M059J (cell line): ENCODE measurements at places on chromosomes 16 and 17. TPM values are rescaled to one million over a fixed set of nuclear protein-coding genes. Genes with fewer than 3 reads are reported as not detected.

Gene AANAT
- total RNA-seq, result not detected in 2 replicates

Gene NEUROD2
- not detected in 2 replicates for total RNA-seq

Gene SMIM36
- not detected in 2 replicates for total RNA-seq

Gene TBC1D26
- total RNA-seq, result not detected in 2 replicates

DNA sequence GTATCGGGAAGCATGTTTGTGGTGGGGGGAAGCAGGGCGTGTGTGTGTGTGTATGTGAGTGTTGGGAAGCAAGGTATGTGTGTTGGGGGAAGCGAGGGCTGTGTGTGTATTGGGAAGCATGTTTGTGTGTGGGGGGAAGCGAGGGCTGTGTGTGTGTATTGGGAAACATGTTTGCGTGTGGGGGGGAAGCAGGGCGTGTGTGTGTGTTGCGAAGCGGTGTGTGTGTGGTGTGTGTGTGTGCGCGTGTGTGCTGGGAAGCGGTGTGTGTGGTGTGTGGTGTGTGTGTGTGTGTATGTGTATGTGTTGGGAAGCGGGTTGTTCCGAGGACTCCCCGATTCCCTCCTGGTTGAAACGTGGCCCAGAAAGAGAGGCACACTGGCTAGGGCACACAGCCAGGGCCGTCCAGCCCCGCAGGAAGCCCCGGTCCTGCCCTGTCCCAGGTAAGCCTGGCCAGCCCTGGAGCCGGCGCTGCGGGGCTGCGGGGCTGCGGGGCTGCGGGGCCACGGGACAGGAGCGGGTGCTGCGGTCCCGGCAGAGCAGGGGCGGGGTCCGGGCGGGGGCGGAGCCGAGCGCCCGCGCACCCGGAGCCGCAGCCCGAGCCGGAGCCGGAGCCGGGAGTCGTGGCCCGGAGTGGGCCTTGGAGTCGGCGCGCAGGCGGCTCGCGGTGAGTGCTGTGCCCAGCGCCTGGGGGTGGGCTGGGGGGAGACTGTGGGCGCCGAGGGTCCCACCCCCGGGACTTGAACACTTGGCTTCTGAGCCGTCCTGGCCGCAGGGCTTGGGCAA lies at the start of gene NOD2:
NOD2 (plus strand) TSS at position 608 of the 783 bp plus-strand sequence. CDS start 5,890 bp downstream, outside the sequence.
- peak; percentile 15 for DNase-seq

- DNase-seq, result peak; percentile 98
Measured at GRCh38 chr16:67268136-67268579, 11.2 kb upstream of the PLEKHG4 start.

- no peak for DNase-seq
Measured at GRCh38 chr16:82400046-82400445, 226.7 kb upstream of the CDH13 start.

DNA sequence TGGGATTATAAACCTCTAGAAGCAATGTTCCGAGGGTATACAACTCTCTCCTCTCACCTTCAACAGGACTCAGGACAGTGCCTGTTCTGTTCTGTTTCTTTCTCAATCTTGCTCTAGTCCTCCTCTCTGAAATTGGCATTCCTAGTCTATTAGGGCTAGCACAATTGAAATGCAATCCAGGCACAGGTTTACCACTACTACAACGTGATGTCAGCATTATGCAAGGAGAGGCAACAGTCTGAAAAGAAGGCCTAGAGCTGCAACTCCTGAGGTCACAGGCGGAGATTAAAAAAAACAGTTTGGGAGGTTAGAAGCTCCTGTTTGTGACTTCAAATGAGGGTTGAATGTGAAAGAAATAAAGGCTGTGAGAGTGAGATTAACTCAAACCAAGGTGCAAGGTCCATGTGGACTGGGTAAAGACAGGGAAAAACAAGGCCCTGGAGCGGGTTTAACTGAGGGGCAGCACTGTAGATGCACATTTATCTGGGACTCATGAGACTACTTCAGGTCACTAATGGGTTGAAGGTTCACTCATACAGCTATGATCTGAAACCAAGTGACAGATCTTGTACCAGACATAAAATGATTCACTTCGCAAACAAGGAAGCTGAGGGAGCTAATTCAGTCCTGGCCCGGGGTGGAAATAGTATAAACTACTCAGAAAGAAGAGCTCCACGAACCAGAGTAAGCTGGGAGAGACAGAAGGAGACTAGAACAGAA lies 16.8 kb downstream of the AMFR start:
- DNase-seq, result no peak

DNA sequence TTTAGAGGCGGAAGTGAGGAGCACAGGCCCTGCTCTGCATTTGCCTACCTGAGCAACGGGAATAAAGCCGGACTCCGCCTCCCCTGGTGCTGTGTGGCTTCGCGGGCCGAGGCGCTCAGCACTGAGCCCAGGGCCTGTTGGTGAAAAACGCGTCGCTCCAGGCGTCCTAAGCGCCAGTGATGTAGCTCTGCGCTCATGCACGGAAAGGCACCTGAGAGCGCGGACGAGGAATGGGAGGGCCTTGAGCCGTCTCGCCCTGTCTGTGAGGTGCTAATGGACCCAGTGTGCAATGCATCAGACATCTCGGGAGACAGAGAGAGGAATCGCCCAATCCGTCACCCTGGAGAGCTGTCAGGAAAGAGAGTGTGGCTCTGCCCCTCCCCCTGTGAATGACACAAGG lies 17.2 kb upstream of the ATP2A3 start:
- DNase-seq, result no peak

DNA sequence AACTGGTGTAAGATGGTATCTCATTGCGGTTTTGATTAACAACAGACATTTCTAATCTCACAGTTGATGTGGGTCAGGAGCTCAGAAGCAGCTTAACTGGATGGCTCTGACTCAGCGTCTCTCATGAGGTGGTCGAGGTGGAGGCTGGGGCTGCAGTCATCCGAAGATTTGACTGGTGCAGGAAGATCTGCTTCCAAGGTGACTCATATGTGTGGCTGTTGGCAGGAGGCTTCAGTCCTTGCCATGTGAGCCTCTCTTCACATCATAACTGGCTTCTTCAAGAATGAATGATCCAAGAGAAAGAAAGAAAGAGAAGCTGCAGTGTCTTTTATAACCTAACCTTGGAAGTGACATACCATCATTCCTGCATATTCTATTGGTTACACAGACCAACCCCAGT lies 376.1 kb downstream of the SEC14L1 start:
- DNase-seq, result peak; percentile 77

- no peak for DNase-seq
Measured at GRCh38 chr17:21268596-21269188, 15.5 kb upstream of the NATD1 start.

DNA sequence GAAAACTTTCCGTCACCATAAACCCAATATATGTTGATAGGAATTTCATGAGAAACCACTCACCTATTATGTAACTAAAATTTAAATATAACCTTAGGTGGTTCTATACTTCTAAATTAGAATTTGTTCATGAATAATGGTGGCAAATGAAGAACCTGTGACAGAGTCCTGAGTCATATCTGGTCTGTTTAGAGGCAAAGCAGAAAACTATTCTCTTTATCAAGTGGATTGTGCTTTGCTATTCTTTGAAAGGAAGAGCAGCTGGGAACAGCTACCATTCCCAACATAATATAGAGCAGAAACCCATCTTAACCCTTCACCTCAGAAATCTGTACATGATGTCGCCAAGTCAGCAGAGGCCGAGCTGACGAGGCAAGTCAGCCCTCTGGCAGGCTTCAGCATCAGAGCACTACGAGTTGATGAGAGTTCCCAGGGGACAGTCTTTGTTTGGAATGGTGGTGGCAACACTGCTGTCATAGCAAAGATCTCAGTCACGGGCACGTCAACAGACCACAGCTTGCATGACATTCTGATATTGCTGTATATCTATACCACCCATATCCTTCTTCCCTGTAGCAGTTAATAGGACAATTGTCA lies 631.9 kb upstream of the CA10 start:
- DNase-seq, result peak; percentile 60
